Breast epithelium (tissue), 4 donors: ENCODE measurements at places on chromosomes 6 and 20. TPM values are rescaled to one million over a fixed set of nuclear protein-coding genes. Genes with fewer than 3 reads are reported as not detected.

DNA sequence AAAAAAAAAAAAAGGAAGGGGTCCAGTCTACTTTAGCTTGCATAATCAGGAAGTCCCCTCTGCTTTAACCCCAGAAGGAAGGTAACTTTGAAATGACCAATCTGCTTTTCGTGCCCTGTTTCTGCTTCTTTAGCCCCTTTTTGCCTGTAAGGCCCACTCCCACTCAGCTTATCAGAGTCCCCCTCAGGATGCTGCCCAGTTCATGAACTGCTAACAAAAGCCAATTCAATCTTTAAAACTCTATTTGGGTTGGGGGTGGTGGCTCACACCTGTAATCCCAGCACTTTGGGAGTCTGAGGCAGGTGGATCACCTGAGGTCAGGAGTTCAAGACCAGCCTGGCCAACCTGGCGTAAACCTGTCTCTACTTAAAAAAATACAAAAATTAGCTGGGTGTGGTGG is 12.3 kb downstream of the GHRH start:
- DNase-seq = no peak

DNA sequence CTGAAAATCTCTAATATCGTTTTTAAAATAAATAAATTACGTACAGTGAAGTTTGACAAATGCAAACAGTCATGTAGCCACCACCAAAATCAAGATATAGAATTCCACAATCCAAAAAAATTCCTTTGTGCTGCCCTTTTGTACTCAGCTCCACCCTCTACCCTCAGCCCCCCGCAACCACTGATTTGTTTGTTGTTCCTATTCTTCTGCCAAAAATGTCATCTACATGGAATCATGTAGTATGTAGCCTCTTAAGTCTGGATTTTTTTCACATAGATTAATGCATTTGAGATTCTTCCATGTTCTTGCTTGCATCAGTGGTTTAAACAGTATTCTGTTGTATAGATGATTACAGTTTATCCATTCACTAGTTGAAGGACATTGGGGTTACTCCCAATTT is 8.5 kb upstream of the REPS1 start:
- no peak for DNase-seq

DNA sequence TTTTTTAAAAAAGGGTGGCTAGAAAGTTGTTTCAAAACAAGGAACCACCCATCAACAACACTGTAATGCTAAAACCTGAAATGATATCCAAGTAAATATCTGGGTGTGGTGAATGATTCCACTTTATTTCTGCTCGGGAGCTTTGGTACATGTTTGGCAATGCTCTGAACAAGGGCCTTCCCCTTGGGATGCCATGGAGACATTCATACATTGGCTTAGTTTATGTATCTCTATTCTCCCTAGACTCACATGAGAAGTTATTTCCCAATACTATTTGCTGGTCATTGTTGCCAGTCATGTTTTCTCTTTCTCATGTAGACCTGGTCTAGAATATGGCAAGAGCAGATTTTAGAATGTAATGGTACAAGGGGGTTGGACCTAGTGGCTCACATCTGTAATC is 22.9 kb downstream of the ADTRP start:
- no peak for DNase-seq

DNA sequence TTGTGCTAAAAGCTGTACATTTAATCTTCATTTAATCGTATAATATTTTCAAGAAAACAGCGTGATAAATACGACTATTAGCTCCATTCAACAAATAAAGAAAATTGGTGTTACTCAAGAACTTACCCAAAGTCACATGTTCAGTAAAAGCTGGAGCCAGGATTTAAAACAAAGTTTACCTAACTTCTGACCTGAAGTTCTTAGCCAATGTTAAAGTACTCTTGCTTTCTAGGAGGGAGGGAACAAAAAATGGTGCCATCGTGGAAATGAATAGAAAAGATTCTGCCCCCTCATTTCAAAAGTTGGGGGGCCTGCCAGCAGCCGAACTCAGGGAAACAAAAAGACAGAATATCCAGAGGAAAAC is 395.8 kb downstream of the CD109 start:
- DNase-seq = no peak

GRCh38 chr6:113412589-113413357 is 444.4 kb upstream of the MARCKS start:
- DNase-seq = no peak

DNA sequence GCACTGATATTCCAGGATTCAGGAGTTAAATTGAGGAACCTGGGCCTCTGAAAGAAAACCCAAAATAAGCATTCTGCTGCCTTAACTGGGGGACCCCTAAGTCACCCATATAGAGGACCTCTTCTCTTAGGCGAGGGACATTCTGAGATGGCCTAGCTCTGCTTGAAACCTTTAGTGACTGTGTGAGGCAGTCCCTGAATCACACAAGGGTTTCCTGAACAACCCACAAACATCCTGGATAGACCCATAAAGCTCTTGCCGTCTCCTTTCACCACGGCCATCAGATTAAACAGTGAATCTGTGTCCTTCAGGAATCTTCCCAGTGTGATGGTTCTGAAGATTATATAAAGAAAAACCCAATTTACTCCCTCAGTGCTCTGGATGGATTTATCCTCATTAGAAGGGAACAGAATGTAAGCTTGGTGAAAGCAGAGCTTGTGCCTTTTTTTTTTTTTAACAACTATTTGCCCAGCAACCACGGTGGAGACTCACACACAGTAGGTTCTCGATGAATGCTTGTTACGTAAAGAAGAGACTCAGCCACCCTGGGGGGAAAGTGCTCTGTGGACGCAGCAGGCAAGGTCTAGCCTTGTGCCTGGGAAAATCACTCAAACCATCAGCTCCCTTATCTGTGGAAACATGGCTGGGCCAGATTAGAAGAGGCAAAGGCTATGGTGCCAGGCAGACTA is 39.1 kb upstream of the SIRPG start:
- DNase-seq = no peak

The PIM1 gene
- total RNA-seq = 17.4 TPM

The MRPS18A gene
- 40.6 TPM for total RNA-seq
